ENCODE measurements at places on chromosomes 13 and 19.

DNA sequence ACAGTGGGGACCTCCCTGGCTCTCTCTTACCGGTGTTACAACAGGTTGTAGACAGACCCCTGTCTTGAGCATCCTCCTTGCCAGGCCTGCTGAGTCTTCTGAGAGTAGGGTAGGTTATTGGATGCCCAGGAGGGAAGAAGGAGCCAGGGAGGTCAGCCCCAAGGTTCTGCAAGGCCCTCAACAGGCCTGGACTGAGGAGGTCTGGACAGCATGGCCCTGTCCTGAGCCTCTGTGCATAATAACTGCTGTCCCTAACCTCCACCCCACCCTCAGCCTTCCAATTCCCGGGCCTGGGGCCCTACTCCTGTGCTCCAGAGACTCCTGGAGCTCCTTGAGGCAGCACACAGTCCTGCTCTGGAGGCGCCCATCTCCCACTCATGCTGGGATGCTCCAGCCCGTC is 336 bp downstream of the CD22 start:
- no peak for DNase-seq

DNA sequence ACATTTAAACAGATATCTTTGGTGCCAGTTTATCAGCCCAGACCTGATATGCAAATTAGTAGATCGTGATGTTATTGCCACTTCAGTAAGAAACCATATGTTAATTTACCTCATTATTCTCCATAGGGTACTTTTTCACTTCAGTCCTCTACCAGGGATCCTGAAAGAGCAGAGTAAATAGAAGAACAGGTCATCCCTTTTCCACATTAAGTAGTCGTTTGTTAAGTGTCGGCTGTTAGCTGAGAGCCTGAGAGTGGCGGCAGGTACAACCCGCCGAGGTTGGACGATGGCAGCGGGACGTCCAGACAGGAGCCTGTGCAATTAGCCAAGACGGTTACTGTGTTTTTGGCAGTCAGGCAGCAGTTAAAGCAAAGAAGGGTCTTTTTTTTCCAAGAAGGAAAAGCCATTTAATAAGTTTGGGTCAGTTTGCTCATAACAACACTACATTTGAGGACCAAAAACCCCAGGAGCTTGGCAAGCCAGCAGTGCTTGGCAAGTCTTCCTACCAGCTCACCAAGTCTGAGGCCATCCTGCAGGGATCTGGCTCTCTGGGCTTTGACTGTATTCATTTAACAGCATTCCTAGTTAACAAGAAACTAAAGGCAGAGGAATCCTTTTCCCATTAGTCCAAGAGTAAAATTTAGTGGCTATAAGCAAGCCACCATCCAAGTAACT is 231.8 kb downstream of the SHISA2 start:
- DNase-seq = no peak

DNA sequence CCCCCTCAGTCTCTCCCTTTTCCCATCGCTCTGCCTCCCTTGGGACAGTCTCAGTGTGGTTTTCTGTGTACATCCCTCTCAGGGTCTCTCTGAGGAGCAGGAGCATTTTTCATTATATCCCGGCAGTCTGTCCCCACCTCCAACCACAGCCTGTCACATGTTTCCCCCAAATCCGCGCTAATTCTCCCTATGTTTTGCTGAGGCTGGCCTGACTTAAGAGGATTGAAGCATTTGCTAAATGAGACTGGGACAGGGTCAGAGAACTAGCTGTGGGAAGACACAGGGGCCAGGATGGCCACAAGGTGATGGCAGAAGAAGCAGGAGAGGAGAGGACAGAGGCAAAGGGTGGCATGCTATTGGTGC is 5.5 kb downstream of the TPRX1 start:
- DNase-seq = no peak

GRCh38 chr13:57874530-57874929 is 243.0 kb downstream of the PCDH17 start:
- DNase-seq = no peak

- DNase-seq = no peak
These were observed 92.8 kb upstream of the RAP2A start for GRCh38 chr13:97341135-97341534.

DNA sequence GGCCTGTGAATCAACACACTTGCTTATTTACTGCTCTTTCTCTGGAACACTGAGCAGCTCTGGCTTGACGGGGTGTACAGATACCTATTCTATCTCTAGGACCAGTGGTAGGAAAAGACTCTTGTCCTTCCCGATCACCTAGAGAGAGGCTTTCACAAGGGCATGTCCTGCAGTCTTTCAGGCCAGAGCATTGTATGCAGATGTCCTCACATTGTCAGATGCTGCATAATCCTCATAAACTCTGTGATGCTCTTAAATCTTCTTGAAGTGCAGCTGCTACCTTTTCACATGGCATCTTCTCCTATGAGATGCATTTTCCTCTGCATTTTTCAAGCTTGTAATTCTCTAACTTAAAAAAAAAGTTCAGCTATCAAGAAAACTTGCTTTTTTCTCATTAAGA is 369.4 kb downstream of the OLFM4 start:
- DNase-seq = no peak

DNA sequence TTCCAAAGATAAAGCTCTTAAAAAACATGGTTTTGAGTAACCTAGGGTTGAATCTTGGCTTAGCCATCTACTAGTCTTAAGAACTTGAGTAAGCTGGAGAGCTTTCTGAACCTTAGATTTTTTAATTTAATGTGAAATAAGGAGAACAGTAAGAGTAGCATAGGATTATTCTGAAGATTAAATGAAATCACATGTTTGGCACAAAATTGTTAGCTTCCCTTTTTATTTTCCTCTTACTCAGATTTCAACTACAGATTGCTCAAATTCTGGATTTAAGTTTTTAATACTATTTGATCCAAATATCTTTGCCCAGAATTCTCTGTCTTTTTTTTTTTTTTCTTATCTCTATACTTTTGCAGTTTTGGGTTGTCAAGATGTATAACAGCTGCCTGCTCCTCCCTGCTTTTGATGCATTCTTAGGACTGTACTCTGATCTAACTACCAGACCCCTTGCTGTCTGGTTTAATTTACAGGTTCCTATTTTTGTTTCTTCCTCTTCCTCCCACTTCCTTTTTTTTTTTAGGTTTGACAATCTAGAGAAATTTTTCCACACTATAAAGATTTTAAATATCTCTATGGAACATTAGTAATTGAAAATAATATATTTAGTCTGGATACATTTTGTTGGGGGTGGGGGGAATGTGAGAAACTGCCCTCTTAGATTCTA is 12.3 kb downstream of the POMP start:
- DNase-seq = no peak

- no peak for DNase-seq
These were observed 9.8 kb upstream of the ALOX5AP start for GRCh38 chr13:30725326-30726085.

DNA sequence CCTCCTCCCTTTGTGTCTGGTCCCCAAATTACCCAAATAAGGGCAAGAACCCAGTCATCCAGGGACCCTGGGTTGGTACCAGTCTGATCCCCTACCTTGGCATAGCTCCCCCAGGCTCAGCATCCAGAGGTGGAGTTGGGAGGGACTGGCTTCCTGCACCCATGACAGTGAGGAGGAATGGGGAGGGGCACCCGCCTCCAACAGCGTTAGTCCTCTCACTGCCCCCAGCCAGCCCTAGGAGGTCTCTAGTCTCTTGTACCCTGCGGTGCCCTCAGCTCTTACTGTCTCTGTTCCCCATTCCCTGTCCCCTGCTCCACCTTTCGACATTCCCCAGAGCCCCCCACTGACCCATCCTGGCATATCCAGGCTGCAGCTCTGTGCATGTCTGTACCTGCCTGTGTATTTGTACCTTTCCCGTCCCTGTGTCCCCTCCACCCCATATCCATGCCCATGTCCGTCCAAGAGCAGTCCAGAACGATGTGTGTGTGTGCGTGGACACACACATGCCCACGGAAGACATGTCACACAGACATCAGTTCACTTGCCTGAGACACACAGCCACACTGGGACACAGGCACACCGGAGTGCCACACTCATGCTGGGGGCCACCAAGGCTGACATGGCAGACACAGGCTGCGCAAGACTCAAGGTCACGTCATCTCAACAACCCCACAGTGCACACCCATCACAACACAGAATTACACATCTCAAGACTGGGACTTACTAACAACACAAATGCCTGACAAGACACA is 17.8 kb downstream of the ERFL start:
- no peak for DNase-seq

DNA sequence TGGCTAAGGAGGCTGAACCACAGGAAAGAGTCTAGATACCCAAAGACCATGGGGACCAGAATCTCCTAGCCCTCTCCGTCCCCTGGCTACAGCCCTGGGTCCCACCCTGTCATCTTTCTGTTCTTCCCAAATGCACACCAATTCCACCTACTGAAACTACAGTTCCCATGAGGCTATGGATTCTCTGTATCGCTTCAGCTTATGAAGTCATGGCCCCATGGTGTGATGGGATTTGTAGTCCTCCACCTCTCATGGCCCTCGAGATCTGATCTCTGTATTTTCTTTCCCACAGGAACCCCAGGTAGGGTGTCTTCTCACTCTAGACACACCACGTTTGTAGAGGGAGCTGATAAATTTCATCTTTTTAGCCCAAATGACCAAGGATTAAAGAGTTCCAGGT is 11.8 kb downstream of the PTPRH start:
- no peak for DNase-seq

- DNase-seq = no peak
These were observed 10.6 kb upstream of the MADCAM1 start for GRCh38 chr19:485583-486236.

DNA sequence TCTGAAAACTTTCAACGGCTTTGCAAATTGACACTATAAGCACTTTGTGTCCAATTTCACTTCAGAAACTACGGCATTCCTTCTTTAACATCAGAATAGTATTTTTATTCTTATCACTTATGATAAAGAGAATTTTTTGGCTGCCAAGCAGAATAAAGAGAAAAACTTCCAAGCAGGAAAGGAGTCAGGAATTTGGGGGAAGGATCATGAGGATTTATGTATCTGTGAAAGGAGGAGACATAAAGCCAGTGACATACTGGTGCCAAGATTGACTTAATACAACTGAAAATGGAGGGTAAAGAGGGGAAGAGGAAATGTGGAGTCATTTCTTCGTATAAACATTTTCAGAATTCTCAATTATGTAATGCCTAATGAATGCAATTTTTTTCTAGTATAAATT is 94.7 kb downstream of the RBM26 start:
- DNase-seq = no peak

DNA sequence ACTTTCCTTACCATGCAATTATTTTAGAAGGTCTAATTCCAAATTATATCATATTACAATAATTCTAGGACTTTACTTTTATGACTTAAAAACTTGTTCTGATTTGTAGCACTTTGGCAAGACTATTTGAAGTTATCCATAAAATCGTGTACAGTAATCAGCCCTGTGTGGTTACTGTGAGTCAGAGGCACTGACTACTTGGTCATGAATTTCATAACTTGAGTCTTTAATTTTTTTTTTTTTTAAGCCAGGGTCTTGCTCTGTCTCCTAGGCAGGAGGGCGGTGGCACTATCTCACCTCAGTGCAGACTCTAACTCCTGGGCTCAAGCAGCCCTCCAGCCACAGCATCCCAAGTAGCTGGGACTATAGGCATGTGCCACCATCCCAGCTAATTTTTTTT is 1319.2 kb upstream of the SLC10A2 start:
- no peak for DNase-seq

- no peak for DNase-seq
These were observed 105.3 kb downstream of the SLC10A2 start for GRCh38 chr13:102960959-102961358.

DNA sequence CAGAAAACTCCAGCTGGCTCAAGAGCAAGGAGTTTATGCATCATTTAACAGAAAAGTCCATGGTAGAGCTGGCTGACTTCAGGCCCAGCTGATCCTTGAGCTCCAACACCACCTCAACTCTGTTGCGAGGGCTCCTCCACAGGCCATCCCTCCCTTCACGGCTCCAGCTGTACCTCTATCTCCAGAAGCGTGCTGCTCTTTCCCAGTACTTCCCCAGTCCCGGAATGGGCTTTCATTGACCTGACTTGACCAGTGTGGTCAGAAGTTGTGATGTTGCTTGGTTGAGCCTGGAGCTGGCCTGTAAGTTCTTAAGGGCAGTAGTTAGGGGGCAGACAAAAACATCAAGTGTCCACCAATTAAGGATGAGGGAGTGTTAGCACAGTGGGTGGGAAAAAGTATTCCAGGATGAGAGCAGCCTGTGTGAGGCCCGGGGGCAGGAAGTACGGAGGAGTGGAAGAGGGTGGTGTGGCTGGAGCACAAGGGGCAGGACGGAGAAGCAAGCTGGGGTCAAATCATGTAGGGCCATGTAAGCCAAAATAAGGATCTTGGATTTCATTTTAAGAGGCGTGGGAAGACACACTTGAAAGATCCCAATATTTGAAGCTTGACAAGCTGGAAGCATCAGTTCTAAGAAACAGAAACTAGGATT is 24.0 kb downstream of the SKA3 start:
- DNase-seq = no peak

DNA sequence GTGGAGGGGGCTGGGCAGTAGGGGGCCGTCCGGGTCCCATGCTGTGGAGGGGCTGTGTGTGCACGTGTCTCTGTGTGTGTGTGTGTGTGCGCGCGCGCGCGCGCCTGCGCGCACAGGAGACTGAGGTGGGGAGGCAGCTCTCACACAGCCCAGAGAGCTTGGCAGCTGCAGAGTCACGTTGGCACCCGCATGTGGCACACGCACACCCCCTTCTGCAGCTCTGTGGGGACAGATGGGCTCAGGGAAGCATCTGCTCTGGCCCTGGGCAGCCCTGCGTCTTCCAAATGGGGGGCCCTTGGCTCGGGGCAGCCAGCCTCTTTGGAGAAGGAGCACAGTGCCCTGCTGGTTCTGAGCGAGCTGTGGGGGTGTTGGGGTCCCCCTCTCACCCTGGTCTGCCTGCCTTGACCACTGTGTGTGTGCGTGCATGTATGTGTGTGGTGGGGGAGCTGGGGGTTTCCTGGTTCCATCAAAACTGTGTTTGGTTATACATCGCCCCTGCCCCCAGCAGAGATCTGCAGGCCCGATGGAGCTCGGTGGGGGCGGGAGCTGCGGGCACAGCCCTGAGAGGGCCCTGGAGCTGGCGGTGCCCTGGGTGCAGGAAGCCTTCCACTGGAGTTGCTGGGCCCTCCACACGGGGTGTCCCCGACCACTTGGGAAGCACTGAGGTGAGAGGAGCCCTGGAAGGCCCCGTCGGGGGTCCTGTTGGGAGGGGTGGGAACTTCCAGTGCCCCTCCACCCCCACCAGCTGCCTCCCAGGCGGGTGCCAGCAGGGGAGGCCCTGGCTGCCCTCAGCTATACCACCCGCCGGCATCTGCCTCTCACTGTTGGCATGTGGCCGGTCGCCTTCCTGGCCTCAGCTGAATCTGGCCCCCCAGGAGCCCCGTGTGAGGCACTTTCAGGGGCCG is 67.1 kb downstream of the KDM4B start:
- DNase-seq = no peak

- peak; percentile 85 for DNase-seq
These were observed at the start of gene GMIP for GRCh38 chr19:19643158-19644053. Gene GMIP (minus strand): TSS chr19:19643657. CDS start chr19:19643529, 128 bp downstream.

- no peak for DNase-seq
These were observed 767 bp upstream of the GPR18 start for GRCh38 chr13:99258946-99259345.

Data from activated naive CD4-positive, alpha-beta T cell treated with Interleukin-2 at 50 U/mL for 16 hours (primary cell).